ENCODE measurements at places on chromosomes 2 and 18. TPM values are rescaled to one million over a fixed set of nuclear protein-coding genes. Genes with fewer than 3 reads are reported as not detected.

Gene CNOT9
- 70.3 TPM for total RNA-seq

Gene SLC5A7
- total RNA-seq: not detected

Gene TMEM178A
- not detected for total RNA-seq

Gene PLA2R1
- total RNA-seq: 6.4 TPM

Gene DPYSL5
- not detected for total RNA-seq

Gene TNFRSF11A
- 6.2 TPM for total RNA-seq

Gene SOX11
- total RNA-seq: not detected

Gene NAT8
- total RNA-seq: not detected

Gene MATN3
- total RNA-seq: 4.0 TPM

Gene DSG3
- not detected for total RNA-seq

Gene MYOM1
- total RNA-seq: 0.05 TPM

Gene FAHD2A
- 16.7 TPM for total RNA-seq

Gene COL3A1
- total RNA-seq: 2.6 TPM

Gene DCDC2C
- total RNA-seq: 0.60 TPM

Gene RAX
- total RNA-seq: not detected

Gene ARHGAP28
- 2.1 TPM for total RNA-seq

Gene FEV
- not detected for total RNA-seq

Gene CGREF1
- 1.5 TPM for total RNA-seq

Gene NOSTRIN
- 11.0 TPM for total RNA-seq

Gene MBOAT2
- 7.3 TPM for total RNA-seq

Gene EML6
- 0.89 TPM for total RNA-seq

Gene AMER3
- total RNA-seq: not detected

Gene TXNDC9
- total RNA-seq: 76.9 TPM

Gene GALNT3
- total RNA-seq: 1.2 TPM

Gene MXD1
- 3.9 TPM for total RNA-seq

Gene ACVR1C
- not detected for total RNA-seq

Gene LHCGR
- not detected for total RNA-seq

Gene TCF23
- total RNA-seq: not detected

Gene PDE11A
- total RNA-seq: under 0.01 TPM

Gene TNS1
- 29.8 TPM for total RNA-seq

Gene MAL
- total RNA-seq: not detected

Gene CHST10
- total RNA-seq: 10.4 TPM

Gene CDH19
- total RNA-seq: not detected

Measured in mammary microvascular endothelial cell (primary cell).